Transverse colon (tissue), 4 donors: ENCODE measurements at places on chromosomes 12 and 14.
A peak's percentile ranks its signal among the peaks of the same experiment; 100 is the strongest.

GRCh38 chr12:105221583-105222283, 14.2 kb downstream of the APPL2 start:
- no peak for DNase-seq

- peak; percentile 75 for DNase-seq
Measured at GRCh38 chr12:69070319-69071090, 137.5 kb upstream of the CPM start.

- peak; percentile 63 for DNase-seq
Measured at GRCh38 chr14:102694530-102695166, 82.6 kb upstream of the TRAF3 start.

- no peak for DNase-seq
Measured at GRCh38 chr12:131714759-131715158, 3.9 kb downstream of the SFSWAP start.

- no peak for DNase-seq
Measured at GRCh38 chr14:59241121-59241520, 52.7 kb downstream of the DAAM1 start.

DNA sequence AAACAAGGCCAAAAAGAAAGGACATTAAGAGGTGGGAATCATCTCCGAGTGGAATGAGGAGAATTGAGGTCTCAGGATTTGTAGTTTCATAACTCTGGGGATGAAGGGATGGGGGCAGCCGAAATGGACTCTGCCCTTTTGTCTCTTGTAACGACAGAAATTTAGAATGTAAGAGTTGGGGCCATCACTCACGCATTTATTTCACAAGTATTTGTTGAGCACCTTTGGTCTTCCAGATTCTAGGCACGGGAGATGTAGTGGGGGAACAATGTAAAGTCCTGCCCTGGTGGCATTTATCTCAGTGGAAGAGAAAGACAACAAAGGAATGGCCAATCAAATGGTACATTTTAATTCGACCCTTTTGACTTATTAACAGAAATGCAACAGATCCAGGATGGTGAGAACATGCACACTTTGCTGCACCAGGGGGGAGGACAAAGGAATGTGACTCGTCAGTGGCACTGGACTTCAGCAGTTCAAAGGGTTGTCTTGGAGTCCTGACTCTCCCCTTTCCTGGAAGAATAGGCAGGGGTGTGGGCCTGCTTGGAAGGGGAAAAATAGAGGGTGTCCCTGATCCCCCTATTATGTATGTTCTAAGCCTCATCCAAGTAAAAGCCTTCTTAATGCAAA, 102.0 kb downstream of the TMEM30B start:
- DNase-seq, result no peak

DNA sequence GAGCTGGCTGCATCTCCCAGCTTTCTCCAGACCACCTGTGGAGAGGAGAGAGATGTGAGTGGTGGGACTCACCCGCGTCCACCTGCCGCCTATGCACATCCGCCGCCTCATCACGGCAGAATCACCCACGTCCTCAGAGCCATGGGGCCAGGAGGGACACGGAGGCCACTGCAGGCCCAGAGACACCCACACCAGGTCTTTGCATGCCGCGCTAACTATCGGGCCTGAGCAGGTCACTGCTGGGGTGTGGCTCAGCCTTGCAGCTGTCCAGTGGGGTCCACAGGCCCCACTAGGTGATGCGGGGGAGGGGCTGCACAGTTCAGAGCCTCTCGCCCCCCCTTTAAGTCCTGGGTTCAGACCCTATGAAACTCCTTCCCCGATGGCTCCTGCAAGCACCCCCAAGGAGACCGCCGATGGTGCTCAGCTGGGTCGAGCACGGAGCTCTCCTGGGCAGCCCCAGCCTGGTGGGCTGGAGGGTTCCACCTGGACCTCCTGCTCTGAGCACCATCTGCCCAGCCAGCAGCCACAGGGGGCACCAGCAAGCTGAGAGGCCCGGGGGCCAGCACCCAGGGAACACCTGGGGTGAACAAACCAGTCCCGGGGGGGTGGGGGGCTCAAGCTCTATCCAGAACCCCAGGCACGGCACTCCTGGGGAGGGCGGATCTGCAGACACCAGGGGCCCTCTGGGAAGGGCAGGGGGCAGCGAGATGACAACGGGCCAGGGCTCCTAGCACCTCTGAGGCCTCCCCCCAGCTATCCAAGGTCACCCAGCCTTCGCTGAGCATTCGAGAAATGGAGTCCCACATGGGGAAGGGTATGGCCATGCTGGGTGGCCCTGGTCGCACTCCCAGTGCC, 34.3 kb downstream of the CCNK start:
- no peak for DNase-seq

- DNase-seq, result no peak
Measured at GRCh38 chr12:132620899-132621656, 2.5 kb downstream of the P2RX2 start.

GRCh38 chr12:51771008-51771407, 77.5 kb downstream of the FIGNL2 start:
- no peak for DNase-seq

DNA sequence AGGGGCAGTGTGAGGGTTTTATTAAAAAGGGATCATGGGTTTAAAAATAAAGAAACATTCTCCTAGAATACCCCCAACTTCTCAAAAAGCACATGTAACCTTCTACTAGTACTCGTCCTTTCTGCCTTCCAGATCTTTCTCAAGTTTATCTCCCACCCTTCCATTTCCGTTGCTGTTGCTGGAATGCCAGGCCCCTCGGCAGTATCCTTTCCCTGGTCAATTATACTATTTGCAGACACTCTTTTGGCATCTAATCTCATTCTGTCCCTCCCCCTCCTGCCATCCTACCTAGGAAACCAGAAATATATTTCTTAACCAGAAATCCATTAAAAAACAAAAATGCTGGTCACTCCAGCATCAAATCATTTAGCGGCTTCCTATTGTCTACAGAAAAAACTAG, 198.2 kb upstream of the ATP2B1 start:
- DNase-seq, result no peak

GRCh38 chr12:124428792-124429281, 133.9 kb downstream of the RFLNA start:
- no peak for DNase-seq
